HCT116 (cell line): ENCODE measurements at places on chromosomes 11 and 22. TPM values are rescaled to one million over a fixed set of nuclear protein-coding genes. Genes with fewer than 3 reads are reported as not detected.

PATE1 gene
- not detected for total RNA-seq

DNA sequence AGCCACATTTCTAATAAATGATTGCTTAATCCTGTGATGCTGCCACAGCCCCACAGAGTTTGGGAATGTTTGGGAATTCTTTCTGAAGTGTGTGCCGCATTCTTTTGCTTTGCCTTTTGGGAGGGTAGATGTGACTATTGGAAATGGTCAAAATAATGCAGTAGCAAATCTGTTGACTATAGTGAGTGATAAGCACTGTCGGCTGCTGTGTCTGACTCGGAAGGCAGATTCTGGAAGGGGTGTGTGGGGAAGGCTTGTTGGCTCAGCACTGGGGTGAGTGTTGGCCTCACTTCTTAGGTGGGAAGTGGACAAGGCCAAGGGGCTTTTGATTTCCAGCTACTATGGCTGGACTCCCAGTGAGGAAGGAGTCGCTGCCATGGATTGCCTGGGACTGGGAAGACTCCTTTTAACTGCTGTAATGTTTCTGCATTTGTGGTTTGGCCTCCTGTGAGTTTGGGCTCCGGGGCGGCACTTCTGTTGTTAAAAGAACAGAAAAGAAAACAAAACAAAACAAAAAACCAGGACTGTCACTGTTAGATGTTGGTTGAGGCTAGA is 20.1 kb downstream of the ZBTB16 start:
- DNase-seq: no peak

DNA sequence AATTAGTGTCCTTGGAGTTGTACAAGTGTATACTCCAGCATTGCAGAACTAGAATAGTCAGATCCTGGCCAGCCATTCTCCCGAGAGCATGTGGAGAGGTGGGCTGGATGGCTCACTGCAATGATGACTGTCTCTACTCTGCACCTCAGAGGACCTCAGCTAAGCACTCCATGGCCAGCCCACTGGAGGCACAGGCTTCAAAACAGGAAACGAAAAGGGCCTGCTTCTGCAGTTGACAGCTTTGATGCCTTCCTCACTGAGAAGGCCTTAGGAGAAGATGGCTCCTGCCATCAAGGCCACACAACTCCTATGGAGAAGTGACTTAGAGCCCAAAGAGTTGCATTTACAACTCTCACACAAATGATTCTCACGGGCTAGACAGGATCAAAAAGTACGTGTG is 9.1 kb downstream of the POLD4 start:
- DNase-seq: no peak

- DNase-seq: no peak
Observed at GRCh38 chr11:13163158-13163557, 114.4 kb upstream of the BMAL1 start.

- no peak for DNase-seq
Observed at GRCh38 chr11:55970935-55971334, 1.2 kb upstream of the OR10AG1 start.

DNA sequence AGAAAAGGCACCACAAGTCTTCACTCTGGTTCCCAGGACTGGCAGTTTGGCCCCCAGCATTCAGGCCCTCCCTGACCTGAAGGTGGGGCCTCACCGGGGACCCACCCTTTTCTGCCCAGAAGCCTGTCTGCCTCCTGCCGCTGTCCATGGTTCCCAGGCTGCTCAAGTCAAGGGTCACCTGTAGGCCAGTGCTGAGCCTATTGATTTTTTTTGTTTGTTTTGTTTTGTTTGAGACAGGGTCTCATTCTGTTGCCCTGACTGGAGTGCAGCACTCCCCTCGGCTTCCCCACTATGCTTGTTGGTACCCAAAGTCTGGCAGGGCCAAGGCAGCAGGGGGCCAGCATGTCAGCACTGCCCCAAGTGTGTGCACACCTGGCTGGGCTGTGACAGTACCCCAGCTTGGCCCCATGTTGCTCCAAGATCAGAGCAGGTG is 11.0 kb upstream of the MED17 start:
- no peak for DNase-seq

DNA sequence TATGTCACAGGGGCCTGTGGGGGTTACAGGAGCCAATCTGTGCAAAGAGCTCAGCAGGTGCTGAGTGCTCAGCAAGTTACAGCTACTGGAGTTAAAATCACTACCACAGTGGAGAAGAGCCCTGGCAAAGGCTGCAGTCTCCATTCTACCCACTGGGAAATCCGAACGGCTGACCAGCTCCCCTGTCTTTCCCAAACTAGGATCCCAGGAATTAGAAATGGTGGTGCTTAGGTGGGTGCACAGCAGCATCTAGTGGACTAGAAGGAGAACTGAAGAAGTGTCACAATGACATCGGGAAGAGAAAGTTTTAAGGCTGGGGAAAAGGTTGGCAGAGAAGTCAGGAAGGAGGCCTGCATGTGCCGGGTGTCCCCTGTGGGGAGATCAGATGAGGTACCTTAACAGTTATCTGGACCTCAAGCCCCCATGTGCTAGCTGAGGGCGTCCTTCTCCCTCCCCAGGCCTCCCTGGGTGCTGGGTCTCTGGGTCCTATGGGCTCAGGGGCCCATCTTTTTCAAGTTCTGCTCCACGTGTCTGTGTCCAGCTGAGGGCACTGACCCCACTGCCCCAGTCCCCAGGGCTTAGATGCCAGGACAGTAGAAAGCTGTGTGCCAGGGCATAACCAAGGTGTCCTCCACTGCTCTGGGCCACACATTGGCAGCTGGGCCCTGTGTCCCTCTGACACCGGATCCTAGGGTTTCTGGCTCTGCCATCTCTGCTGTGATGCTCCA is 1.9 kb downstream of the PIWIL3 start:
- peak; percentile 61 for DNase-seq
